HCT116 (cell line): ENCODE measurements at places on chromosomes 11 and 22.
A peak's percentile ranks its signal among the peaks of the same experiment; 100 is the strongest.

DNA sequence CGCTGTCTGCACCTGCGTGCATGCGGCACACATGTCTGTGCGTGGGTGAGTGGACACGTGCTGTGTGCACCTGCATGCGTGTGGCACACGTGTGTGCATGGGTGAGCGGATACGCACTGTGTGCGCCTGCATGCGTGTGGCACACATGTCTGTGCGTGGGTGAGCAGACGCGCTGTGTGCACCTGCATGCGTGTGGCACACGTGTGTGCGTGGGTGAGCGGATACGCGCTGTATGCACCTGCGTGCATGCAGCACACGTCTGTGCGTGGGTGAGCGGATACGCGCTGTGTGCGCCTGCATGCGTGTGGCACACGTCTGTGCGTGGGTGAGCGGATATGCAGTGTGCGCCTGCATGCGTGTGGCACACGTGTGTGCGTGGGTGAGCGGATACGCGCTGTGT, 27.1 kb upstream of the ACR start:
- no peaks in the 10 kb centered on the region for H3K27me3 ChIP-seq
- H3K27ac ChIP-seq = no peak overlapping the region
- no peak overlapping the region for H3K4me3 ChIP-seq
- no peaks in the 10 kb centered on the region for H3K36me3 ChIP-seq

GRCh38 chr11:116062490-116063171, 558.4 kb upstream of the CADM1 start:
- no peak overlapping the region for H3K27ac ChIP-seq
- DNase-seq = no peak
- H3K4me1 ChIP-seq = no peaks in the 10 kb centered on the region
- H3K27me3 ChIP-seq = no peaks in the 10 kb centered on the region; the same call in 1 of the 2 replicates

GRCh38 chr11:67419325-67420049, 4.0 kb downstream of the CARNS1 start:
- no peak for DNase-seq
- H3K27me3 ChIP-seq = no peaks in the 10 kb centered on the region
- peak overlapping the region; percentile 83; the same call in 1 of the 2 replicates for H3K27ac ChIP-seq
- no peaks in the 10 kb centered on the region for H3K36me3 ChIP-seq
- H3K4me1 ChIP-seq = peaks cover 51% of the 10 kb centered on the region

DNA sequence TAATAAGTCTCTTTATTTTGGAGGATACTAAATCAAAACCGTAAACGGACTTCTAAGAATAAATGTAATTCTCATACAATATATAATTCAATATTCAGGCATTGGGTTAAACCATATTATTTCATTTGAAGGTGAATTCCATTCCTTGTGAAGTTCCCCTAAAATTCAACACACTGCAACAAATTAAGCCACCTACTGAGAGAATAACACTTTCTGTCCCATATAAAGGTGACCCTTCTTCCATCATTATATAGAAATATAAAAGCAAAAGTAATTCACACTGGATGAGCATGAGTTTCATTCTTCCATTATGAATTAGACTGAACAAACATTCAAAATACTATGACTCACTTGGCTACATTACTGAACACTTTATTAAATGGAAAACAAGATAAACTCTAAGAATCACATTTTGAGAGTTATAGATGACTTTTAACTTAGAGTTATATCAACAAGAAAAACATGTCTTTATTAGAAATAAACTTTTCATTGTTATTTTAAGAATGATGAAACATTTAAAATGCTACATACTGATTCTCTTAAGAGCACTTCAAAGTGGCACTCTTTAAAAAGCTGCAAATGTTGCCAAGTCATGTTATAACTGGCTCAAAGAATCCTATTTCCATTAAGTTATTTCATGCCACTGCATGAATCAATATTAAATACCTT, 2.8 kb downstream of the SESN3 start:
- no peak for DNase-seq
- peaks cover 9% of the 10 kb centered on the region; the same call in 1 of the 2 replicates for H3K27me3 ChIP-seq
- peaks cover 18% of the 10 kb centered on the region; the same call in 1 of the 2 replicates for H3K4me1 ChIP-seq
- H3K36me3 ChIP-seq = no peaks in the 10 kb centered on the region
- no peak overlapping the region for H3K27ac ChIP-seq
- no peak overlapping the region for H3K4me3 ChIP-seq
